ENCODE measurements at places on chromosomes 12 and 14.

DNA sequence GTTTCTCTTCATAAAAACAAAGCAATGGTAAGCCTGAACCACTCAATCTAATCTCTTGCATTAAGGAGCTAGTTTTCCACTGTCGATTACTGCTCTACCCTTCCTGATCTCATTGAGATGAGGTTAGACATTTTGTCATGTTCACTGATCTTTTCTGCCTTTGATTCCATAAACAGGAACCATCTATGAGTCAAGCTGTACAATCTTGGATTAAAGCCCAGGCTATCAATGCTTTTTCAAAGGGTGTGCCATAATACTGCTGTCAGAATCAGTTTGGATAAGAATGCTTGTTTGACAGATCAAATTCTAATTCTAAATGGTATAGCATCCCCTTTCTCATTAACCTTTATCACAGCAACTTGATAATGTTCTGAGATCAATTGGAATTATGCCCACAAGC, 16.1 kb downstream of the GRIP1 start:
- no peak overlapping the region for H3K4me3 ChIP-seq
- no peaks in the 10 kb centered on the region for H3K4me1 ChIP-seq
- no peak overlapping the region for H3K27ac ChIP-seq
- no peaks in the 10 kb centered on the region for H3K36me3 ChIP-seq
- DNase-seq: no peak

DNA sequence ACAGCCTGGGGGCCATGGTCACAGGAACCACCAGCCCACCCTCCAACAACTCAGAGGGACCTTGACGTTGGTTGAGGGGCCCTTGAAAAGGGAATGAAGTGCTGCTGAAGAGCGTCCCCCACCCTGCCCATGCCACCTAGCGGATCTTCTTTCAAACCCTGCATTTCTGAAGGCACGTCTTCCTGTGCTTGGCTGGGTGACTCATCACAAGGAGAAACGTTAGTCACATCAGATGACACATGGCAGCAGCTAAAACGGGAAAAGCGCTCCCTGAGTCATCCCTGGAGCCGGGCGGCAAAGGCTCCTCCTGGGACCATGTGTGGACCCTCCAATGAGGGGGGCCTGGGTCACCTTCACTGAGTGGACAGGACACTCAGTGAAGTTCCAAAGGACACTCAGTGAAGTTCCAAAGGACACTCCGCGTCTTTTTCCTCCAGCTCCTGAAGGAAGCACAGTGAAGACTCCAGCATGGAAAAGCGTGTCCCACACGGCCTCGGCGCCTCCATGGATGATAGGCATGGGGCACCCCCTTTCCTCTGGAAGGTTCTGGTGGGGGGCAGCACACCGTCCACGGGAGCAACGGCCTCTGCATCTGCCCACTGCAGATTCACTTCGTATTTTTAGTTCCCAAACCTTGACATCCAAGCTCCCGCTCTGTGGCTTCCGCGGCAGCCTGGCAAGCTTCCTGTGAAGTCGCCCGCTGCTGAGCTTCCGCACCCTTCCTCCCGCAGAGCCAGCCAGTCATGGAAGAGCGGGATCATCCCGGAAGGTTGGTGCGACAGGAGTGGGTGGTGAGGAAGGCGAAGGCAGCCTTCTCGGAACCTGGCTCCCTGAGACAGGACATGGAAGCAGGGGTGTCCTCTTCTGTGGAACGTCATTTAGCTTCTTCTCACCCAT, 383.4 kb downstream of the VRK1 start:
- peaks cover 5% of the 10 kb centered on the region for H3K27me3 ChIP-seq
- no peak overlapping the region for H3K4me3 ChIP-seq
- H3K36me3 ChIP-seq: peaks cover 2% of the 10 kb centered on the region
- no peak for DNase-seq

GRCh38 chr14:99330316-99331240, 58.6 kb upstream of the BCL11B start:
- H3K27me3 ChIP-seq: peaks cover 21% of the 10 kb centered on the region
- no peaks in the 10 kb centered on the region for H3K4me1 ChIP-seq
- H3K36me3 ChIP-seq: no peaks in the 10 kb centered on the region
- DNase-seq: no peak

DNA sequence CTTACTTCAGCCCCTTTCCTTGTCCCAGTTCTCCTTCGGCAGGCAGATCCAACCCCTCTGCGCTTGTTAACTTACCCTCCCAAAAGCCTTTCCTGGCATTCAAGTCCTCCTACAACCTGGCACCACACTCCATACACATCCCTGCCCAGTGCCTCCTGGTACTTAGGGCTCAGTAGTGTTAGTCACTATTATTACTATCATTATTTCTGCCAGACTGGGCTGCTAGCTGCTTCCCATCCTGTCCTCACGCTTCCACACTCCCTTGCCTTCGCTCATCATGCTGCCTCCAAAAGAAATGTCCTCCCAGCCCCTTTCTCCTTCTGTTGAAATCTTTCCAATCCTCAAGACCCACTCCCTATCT, 1.6 kb upstream of the HDAC7 start:
- peak overlapping the region; percentile 95 for H3K27ac ChIP-seq
- peaks cover 73% of the 10 kb centered on the region for H3K4me1 ChIP-seq
- H3K4me3 ChIP-seq: peak overlapping the region; percentile 93

- no peaks in the 10 kb centered on the region for H3K4me1 ChIP-seq
- H3K27me3 ChIP-seq: no peaks in the 10 kb centered on the region
- no peak overlapping the region for H3K4me3 ChIP-seq
- no peak for DNase-seq
- H3K27ac ChIP-seq: no peak overlapping the region
Observed at GRCh38 chr14:29743531-29743930, 184.1 kb downstream of the PRKD1 start.

- no peak overlapping the region for H3K27ac ChIP-seq
- H3K4me3 ChIP-seq: no peak overlapping the region
- no peaks in the 10 kb centered on the region for H3K27me3 ChIP-seq
- H3K4me1 ChIP-seq: peaks cover 22% of the 10 kb centered on the region
- DNase-seq: no peak
Observed at GRCh38 chr12:19529951-19530636, 90.8 kb downstream of the AEBP2 start.

- no peak overlapping the region for H3K4me3 ChIP-seq
- no peaks in the 10 kb centered on the region for H3K36me3 ChIP-seq
- H3K27me3 ChIP-seq: peaks cover 6% of the 10 kb centered on the region
- no peaks in the 10 kb centered on the region for H3K4me1 ChIP-seq
- H3K27ac ChIP-seq: no peak overlapping the region
Observed at GRCh38 chr14:62189698-62190097, 427.5 kb downstream of the SNAPC1 start.

- peaks cover 50% of the 10 kb centered on the region for H3K4me1 ChIP-seq
- H3K36me3 ChIP-seq: peaks cover 52% of the 10 kb centered on the region
- no peak for DNase-seq
- no peaks in the 10 kb centered on the region for H3K27me3 ChIP-seq
- H3K27ac ChIP-seq: peak overlapping the region; percentile 20
- H3K4me3 ChIP-seq: no peak overlapping the region
Observed at GRCh38 chr12:122523846-122524718, 2.7 kb downstream of the RSRC2 start.

GRCh38 chr12:6061660-6062059, 62.8 kb downstream of the VWF start:
- DNase-seq: no peak
- H3K36me3 ChIP-seq: no peaks in the 10 kb centered on the region
- no peak overlapping the region for H3K27ac ChIP-seq
- peaks cover 62% of the 10 kb centered on the region for H3K27me3 ChIP-seq

- no peaks in the 10 kb centered on the region for H3K36me3 ChIP-seq
- DNase-seq: no peak
- no peaks in the 10 kb centered on the region for H3K27me3 ChIP-seq
- H3K27ac ChIP-seq: no peak overlapping the region
- H3K4me1 ChIP-seq: no peaks in the 10 kb centered on the region
Observed at GRCh38 chr12:99911967-99912366, 72.8 kb downstream of the ANKS1B start.

- H3K27ac ChIP-seq: no peak overlapping the region
- H3K4me3 ChIP-seq: no peak overlapping the region
- peak; percentile 67 for DNase-seq
- H3K36me3 ChIP-seq: no peaks in the 10 kb centered on the region
Observed at GRCh38 chr14:38867561-38868150, 235.4 kb downstream of the SEC23A start.

GRCh38 chr14:97456958-97457357, 659.8 kb downstream of the VRK1 start:
- peak overlapping the region; percentile 96 for H3K27ac ChIP-seq
- H3K27me3 ChIP-seq: no peaks in the 10 kb centered on the region
- peak overlapping the region; percentile 46 for H3K4me3 ChIP-seq
- H3K4me1 ChIP-seq: peaks cover 52% of the 10 kb centered on the region

GRCh38 chr14:65517635-65518542, 105.4 kb downstream of the FUT8 start:
- peaks cover 35% of the 10 kb centered on the region for H3K4me1 ChIP-seq
- H3K27me3 ChIP-seq: no peaks in the 10 kb centered on the region
- peaks cover 21% of the 10 kb centered on the region for H3K36me3 ChIP-seq
- DNase-seq: no peak

- no peaks in the 10 kb centered on the region for H3K27me3 ChIP-seq
- DNase-seq: no peak
- no peaks in the 10 kb centered on the region for H3K4me1 ChIP-seq
Observed at GRCh38 chr12:122558745-122559641, 31.9 kb downstream of the KNTC1 start.

- H3K27me3 ChIP-seq: no peaks in the 10 kb centered on the region
- DNase-seq: no peak
- H3K4me3 ChIP-seq: no peak overlapping the region
- no peaks in the 10 kb centered on the region for H3K36me3 ChIP-seq
- H3K27ac ChIP-seq: no peak overlapping the region
- no peaks in the 10 kb centered on the region for H3K4me1 ChIP-seq
Observed at GRCh38 chr12:77847060-77847541, 16.4 kb downstream of the NAV3 start.

GRCh38 chr14:53019406-53019805, 68.6 kb upstream of the FERMT2 start:
- H3K27ac ChIP-seq: no peak overlapping the region
- peaks cover 4% of the 10 kb centered on the region for H3K36me3 ChIP-seq
- no peak for DNase-seq
- peaks cover 8% of the 10 kb centered on the region for H3K27me3 ChIP-seq

GRCh38 chr12:104986022-104986941, at the start of gene NOPCHAP1:
NOPCHAP1 (plus strand) TSS chr12:104986316; CDS start chr12:104986353, 37 bp downstream.
- DNase-seq: peak; percentile 92
- peaks cover 20% of the 10 kb centered on the region for H3K36me3 ChIP-seq
- peaks cover 30% of the 10 kb centered on the region for H3K4me1 ChIP-seq
- H3K4me3 ChIP-seq: peak within 1 kb of the TSS; percentile 79
- peak within 1 kb of the TSS; percentile 67 for H3K27ac ChIP-seq

- no peak for DNase-seq
- H3K27ac ChIP-seq: no peak overlapping the region
- no peak overlapping the region for H3K4me3 ChIP-seq
- no peaks in the 10 kb centered on the region for H3K4me1 ChIP-seq
- no peaks in the 10 kb centered on the region for H3K27me3 ChIP-seq
- H3K36me3 ChIP-seq: peaks cover 13% of the 10 kb centered on the region
Observed at GRCh38 chr14:22613106-22613695, 15.1 kb downstream of the ABHD4 start.

Measured in activated naive CD4-positive, alpha-beta T cell treated with anti-CD3 and anti-CD28 coated beads, Interleukin-2, amount 10 ng/mL, durations not matched to agents 7 days and 5 days (primary cell).